ENCODE measurements at places on chromosomes 1 and 21.

GRCh38 chr1:63955370-63956145, 181.7 kb downstream of the ROR1 start:
- DNase-seq, result peak; percentile 67

DNA sequence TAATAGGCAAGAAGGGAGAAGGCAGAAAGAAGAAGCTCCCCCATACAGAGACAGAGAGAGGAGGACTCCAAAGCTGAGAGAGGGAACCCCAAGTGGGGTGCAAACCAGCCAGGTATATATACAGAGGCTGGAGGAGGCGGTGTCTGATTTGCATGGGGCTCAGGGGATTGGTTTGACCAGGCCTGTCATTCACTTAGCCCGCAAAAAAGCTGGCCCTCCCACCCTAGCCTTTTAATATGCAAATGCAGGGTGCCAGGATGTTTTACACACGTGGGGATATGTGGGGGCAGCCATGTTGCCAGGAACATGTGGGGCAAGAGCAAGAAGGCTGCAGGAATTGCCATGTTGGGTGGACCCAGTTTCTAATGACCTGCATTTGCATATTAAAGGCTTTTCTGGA, 37.0 kb upstream of the TENT5B start:
- DNase-seq, result no peak

DNA sequence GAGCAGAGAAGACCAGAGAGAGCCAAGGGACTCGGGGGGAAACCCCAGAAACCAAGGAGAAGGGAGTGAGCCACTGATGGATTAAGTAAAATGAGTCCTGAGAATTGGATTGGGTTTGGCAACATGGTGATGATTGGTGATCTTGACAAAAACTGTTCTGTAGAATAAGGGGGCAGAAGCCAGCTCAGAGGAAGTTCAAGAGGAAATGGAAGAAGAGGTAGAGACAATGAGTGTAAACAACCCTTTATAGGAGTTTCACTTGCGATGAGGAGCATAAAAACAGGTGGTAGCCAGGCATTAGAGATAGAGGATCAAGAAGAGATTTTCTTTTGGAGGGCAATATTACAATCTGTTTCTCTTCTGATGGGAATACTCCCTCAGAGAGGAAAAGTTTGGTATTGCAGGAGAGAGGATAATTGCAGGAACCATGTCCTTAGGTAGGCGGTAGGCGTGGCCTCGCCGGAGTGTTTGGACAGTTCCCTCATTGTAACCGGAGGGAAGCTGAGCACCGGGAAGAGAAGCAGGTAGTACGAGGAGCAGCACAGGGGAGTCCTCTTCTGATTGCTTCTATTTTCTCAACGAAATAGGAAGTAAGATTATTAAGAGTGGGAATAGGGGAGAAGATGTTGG, 68.4 kb upstream of the TENT5C start:
- DNase-seq, result no peak

- no peak for DNase-seq
Measured at GRCh38 chr1:15088281-15088971, 65.1 kb upstream of the TMEM51 start.

DNA sequence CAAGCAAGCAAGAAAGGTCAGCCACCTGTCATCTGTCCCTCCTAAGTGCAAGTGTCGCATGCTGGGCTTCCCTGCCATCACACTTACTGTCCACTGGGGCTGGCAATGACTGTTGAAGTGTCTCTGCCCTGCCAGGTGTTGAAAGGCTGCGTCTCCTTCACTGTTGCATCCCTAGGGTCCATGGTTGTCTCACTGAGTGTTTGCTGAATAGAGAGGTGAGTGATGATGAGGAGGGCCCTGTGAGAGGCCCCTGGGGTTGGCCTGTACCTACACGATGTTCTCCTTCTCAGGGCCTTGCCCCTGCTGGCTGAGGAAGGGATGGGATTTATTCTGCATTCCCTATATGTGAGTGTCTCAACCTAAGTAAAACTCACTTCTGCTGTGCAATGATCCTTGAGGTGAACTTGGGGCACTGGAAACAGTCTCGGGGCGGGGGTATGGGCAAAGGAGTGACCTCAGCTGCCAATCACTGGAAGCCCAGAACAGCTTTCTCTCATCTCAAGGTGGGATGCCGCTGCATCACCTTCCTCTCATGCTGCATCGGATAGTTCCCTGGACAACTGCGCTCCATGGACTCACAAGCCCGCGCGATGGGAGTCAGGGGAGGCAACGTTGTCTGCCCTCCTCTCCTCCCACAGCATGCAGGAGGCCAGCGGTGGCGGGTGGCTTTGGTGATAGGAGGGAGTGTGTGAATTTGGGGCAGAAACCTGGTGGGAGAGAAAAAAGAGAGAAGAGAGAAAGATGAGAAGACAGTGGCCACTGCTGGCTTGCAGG, 35.8 kb upstream of the SOX13 start:
- DNase-seq, result no peak

DNA sequence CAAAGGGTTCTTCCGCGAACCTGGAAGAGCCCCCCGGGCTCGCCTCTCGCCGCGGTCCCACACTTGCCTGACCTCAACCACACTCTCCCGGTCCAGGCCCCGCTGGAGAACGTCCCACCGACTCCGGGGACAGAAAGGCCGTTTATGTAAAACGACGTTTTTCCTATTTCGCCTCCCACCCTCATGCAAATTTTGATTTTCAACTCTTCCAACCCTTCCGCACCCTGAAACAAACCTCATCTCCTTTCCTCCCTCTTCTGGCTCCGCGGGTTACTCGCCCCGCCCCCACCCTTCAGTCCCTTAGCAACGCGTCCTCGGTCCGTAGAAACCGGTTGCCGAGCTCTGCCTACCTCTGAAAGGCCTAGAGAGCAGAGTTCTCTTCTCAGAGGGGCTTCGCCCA, at the start of gene C1orf141:
C1orf141 (minus strand) TSS at position 276 of the 400 bp plus-strand sequence. CDS start 7,730 bp downstream, outside the sequence.
- no peak for DNase-seq

DNA sequence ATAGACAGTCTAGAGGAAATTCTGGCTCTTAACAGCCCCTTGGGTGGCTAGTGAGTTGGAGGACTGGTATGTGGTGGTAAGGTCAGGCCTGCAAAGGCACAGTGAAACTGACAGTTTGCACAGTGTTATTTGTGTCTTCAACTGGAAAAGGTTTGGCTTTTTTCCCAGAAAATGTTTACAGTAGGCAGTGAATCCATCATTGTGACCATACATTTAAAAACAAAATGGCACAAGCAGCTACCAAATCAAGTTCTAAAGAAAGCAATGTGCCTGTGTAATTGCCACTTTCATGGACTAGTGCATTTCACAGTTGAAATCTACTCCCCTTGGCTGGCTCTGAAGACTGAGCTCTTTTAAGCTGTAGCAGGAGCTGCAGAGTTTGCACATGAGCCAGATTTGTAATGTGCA, 24.8 kb downstream of the ATPAF1 start:
- no peak for DNase-seq

DNA sequence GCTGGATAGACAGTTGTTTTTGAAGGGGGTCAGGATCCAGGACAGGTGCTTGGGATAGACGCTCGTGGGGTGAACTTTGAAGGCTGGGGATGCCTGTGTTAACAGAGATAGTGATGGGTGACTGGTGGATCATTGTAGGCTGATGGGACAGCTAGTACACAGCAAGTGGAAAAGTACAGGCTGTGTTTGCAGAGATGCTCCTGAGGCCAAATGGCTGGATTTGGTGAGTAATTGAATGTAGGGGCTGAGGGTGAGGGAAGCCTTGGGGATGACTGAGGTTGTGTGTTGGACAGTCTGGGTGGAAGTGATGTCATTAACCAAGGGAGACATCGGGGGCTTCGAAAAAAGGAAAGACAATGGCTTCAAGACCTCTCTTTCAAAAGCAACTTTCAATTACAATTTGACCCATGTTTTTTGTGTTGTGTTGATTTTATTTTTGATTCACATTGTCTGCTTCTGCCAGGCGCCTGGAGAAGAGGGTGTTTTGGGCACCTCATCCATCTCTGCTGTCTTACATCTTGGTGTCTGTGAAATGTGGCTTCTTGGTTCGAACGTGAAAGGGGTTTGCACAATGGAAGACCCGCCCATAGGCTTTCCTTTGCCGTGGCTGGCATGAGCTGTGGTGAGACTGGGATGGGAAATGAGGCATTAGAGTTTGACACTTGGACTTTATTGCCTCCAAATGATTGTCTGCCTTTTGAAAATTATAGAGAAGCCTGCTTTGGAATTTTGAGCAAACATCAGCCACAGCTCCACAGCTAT, 147.5 kb downstream of the FOXD2 start:
- no peak for DNase-seq

- no peak for DNase-seq
Measured at GRCh38 chr1:199282751-199283305, 644.0 kb downstream of the PTPRC start.

DNA sequence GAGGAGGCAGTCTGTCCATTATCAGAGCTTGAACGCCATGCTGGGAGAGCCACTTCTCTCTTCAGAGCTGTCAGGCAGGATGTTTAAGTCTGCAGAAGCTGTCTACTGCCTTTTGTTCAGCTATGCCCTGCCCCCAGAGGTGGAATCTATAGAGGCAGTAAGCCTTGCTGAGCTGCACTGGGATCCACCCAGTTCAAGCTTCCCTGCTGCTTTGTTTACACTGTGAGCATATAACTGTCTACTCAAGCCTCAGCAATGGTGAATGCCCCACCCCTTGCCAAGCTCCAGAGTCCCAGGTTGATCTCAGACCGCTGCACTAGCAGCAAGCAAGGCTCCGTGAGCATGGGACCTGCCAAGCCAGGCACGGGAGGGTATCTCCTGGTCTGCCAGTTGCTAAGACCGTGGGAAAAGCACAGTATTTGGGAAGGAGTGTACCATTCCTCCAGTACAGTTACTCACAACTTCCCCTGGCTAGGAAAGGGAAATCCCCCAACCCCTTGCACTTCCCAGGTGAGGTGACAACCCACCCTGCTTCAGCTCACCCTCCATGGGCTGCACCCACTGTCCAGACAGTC, 32.5 kb downstream of the RGS13 start:
- no peak for DNase-seq

- peak; percentile 77 for DNase-seq
Measured at GRCh38 chr1:112698366-112699310, 8.3 kb downstream of the RHOC start.

DNA sequence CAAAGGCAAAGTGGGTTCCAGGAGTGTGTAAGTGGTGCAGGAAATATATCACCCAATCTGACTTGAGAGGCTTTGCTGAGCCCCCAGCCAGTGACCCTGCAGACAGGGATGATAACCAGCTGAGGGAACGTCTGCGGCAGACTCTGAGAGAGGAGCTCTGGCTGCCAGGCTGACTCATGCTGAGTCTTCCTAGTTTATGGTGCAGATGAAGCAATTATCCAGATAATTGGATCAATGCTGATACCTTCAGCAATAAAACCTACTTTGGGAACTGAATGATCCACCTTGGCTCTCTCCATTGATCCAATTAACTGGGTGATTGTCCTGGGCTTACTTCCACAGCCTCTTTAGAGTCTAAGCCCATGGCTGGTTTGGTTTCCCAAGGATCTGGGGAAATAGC, 7.3 kb downstream of the C8B start:
- peak; percentile 84 for DNase-seq

DNA sequence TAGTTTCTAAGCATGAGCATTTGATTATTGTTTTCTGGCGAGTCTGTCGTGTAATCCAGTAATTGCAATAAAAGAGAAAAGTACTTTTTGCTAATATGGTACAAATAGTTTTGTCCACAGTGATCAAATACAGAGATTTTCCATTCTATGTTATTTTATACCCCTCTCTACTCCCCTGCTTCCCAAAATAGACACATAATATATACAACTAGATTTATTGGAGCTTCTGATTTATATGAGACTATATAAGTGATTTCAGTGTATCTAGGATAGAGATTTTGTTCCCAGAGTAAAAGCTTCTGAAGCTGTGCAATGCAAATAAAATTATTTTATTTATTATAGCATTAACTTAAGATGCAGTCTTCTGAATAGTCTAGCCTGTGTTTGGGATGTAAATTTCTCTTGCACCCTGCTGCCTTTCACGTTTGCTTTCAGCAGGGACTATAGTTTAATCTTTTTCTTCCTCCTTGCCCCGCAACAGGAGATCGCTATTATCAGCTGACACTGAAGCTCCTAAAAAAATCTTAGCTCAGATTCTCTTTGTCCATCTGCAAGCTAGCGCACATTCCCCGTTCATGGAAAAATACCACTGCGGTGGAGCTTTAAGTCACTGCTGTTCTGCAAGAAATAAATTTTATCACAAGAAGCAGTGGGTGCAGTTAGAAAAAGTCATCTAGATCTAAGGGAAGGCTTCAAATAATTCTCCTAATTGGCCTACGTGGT, 273.3 kb downstream of the DISC1 start:
- peak; percentile 8 for DNase-seq

DNA sequence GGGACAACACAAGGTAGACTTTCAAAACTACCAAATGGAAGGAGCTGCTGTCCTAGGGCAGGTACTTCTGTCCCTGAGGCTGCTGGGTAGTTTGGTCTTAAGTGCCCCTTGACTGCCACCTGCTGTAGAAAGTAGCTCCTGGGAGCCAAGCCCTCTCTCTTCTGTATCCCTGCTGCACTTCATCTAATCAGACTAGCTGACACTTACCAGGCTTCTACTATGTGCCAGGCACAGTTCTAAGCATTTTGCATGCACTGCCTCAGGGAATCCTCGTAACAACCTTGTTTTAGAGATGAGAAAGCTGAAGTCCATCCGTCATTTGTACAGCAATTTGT, 15.9 kb upstream of the SRSF4 start:
- no peak for DNase-seq

DNA sequence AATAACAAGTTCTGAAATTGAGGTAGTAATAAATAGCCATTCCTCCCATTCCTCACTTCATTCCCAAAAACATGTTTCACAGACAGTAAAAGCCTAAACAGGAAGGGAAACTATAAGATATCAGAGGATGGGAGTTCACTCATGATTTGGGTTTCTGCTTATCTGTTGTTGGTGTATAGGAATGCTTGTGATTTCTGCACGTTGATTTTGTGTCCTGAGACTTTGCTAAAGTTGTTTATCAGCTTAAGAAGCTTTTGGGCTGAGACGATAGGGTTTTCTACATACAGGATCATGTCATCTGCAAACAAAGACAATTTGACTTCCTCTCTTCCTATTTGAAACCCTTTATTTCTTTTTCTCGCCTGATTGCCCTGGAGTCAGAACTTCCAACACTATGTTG, 26.0 kb upstream of the POFUT2 start:
- DNase-seq, result no peak

- no peak for DNase-seq
Measured at GRCh38 chr1:232509570-232509969, 120.4 kb downstream of the SIPA1L2 start.

DNA sequence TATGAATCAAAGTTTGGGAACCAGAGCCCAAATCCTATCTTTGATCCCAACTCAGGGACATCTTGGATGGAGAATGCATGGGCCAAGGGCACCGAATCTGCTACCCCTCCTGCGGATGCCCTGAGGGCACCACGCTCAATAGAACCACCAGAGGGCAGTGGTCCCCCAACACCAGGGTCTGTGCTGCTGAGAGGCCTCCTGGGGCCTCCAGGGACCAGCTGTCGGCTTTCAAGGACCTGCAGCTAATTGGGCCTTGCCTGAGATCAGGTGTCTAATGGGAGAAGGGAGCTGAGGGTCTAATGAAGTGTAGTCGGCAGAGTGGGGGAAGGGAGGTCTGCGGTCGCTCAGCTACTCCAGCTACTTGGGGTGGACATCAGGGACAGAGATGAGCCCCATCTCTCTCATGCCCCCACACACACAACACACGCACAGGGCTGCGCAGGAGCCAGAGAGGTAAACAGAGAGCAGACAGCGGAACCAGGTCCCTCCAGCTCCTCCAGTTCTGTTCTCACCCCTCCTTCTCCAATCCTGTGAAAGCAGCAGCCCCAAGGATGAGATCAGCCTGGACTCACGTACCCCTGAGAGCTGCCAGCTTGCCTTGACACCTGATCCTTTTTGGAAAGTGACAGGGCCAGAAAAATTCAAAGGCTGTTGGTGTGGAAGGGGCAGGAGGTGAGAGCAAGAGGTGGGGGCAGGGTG, 34.9 kb upstream of the PPP1R15B start:
- DNase-seq, result peak; percentile 73

- no peak for DNase-seq
Measured at GRCh38 chr1:157080714-157081113, 18.9 kb downstream of the ETV3L start.
